Lower lobe of right lung (tissue), 2 donors: ENCODE measurements at places on chromosomes 11 and 22. TPM values are rescaled to one million over a fixed set of nuclear protein-coding genes. Genes with fewer than 3 reads are reported as not detected.

Gene OOSP2
- not detected for total RNA-seq

Gene KDM4D
- total RNA-seq = 0.68 TPM

Gene SLC17A6
- not detected for total RNA-seq

Gene USP2
- 5.1 TPM for total RNA-seq
